ENCODE measurements at places on chromosomes 4 and X.

DNA sequence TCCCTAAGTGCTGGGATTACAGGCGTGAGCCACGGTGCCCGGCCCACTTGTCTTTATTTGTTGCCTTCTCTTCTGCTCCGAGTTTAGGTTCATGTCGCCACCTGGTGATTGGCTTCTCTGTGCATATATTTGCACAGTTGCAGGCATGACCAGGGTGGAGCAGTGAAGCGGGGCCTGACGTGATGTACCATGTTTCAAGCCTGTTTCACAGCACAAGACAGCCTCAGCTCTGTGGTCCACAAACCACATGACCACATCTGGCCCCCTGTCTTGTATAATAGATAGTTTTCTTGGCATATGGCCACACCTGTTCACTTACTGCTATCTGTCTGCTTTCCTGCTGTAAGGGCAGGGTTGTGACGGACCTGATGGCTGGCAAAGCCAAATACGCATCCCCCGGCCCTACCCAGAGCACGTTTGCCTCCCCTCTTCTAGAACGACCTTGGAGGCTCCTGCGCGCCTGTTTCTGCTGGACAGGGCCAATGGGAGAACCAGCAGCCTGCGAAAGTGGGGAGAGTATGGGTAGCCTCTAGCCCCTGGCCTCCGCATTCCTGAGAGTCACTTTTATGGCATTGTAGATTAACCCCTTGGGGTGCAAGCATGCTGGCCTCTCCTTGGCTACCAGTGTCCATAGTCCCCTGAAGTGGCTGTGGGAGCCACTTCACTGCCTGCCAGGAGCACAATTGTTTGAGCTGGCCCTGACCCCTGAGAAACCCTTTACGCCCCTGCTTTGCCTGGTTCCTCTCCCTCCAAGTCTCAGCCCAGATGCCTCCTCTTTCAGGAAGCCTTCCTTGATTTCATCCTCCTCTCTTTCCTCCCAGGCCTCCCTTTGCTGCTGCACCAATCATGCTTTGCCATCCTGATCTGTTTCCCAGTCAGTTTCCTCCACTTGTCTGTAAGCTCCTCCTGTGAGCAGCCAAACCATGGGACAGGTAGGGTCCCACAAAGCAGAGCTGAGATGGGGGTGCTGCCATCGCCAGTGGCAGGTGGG lies 6.0 kb upstream of the SH3TC1 start:
- peak; percentile 28 for DNase-seq

GRCh38 chr4:85587952-85588351 lies 113.0 kb downstream of the ARHGAP24 start:
- DNase-seq = no peak

- DNase-seq = peak; percentile 33
Observed at GRCh38 chr4:55378617-55379467, 16.9 kb upstream of the TMEM165 start.

- no peak for DNase-seq
Observed at GRCh38 chr4:143019351-143019750, 165.4 kb upstream of the USP38 start.

DNA sequence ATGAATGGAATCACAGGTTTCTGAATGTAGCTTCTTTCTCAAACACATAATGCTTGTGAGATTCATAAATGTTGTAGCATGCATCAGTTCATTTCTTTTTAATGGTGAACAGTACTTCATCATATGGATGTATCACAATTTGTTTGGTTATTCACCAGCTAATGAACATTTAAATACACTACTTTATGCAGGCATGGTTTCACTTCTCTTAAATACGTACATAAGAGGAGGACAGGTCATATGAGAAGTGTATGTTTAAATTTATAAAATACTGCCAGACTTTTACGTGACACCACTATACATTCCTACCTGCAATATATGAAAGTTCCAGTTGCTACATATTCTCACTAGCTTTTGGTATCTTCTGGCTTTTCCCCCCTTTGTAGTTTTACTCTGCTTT lies 65.4 kb downstream of the ANKRD17 start:
- DNase-seq = no peak

- no peak for DNase-seq
Observed at GRCh38 chrX:119618439-119618838, 12.2 kb upstream of the NKRF start.

GRCh38 chrX:123487669-123488068 lies 245.2 kb downstream of the THOC2 start:
- DNase-seq = peak; percentile 34
